ENCODE measurements at places on chromosomes 3 and 15.

GRCh38 chr3:169868369-169868768, 1.4 kb downstream of the LRRC31 start:
- DNase-seq = no peak

- no peak for DNase-seq
These were observed 13.8 kb upstream of the THRB start for GRCh38 chr3:24508423-24508839.

GRCh38 chr3:131526801-131527347, 24.1 kb upstream of the MRPL3 start:
- no peak for DNase-seq

DNA sequence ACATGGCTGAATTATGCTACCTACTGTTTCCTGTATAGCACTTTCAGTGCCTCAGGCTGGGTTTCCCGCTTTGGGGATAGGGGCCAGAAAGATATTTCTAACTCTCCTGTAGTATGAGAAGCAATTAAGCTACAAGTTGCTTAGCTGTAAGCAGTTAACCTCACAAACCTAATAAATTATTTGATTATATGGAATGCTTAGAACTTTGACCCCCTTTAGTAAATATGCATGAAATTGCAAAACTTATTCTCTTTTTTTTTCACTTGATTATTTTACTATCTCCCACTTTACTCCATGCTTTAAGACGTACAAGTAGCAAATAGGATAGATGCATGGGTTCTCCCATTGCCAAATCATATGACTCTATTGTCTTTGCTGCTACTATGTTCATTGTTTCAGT, 27.5 kb upstream of the CHMP2B start:
- DNase-seq = no peak

DNA sequence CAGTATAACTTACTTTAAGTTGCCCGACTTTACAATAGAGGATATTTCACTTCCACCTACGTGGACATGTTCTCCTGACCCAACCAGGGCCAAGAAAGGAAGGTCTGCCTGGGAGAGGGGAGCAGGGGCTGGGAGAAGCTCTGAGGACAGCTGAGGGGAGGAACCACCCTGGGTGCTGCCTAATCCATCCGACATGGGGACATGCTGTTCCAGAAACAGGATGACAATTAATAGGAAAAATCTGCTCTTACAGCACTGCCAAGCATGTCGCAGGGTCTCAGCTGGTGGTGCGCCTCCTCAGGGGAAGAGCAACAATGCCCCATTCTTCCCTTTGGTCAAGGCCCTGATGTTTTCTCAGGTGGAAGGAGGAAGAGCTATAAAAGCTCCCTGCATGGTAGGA, 132.3 kb downstream of the NTRK3 start:
- no peak for DNase-seq
